ENCODE measurements at places on chromosomes 7 and 10. TPM values are rescaled to one million over a fixed set of nuclear protein-coding genes. Genes with fewer than 3 reads are reported as not detected.
A peak's percentile ranks its signal among the peaks of the same experiment; 100 is the strongest.

- DNase-seq: no peak
These were observed 151.5 kb downstream of the CUX1 start for GRCh38 chr7:101968720-101969466.

DNA sequence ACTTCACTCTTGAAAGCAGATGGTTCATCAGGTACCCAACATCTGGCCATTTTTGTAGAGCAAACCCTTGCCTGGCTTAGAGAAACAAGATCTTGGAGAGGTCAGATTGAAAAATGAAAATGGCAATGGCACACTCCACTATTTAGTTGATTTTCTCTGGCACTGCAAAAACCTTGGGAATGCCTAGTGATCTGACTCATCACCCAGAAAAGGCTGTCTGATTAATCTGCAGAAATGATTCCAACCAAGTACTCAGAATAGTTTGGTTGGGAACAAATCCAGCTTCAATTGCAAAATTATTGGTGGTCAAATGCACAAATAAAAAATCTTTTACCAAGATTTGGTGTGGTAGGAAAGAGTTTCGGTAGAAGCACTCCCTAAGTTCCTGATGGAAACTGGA, 351.2 kb downstream of the PHTF2 start:
- DNase-seq: no peak

GRCh38 chr7:4661871-4662270, 20.2 kb upstream of the FOXK1 start:
- DNase-seq: no peak

- DNase-seq: no peak
These were observed 539 bp upstream of the MKLN1 start for GRCh38 chr7:131327049-131327625.

GRCh38 chr7:132575982-132576720, at the start of gene PLXNA4:
Gene PLXNA4 (minus strand): TSS chr7:132576470. CDS start chr7:132508693, 67,777 bp downstream.
- no peak for DNase-seq

DNA sequence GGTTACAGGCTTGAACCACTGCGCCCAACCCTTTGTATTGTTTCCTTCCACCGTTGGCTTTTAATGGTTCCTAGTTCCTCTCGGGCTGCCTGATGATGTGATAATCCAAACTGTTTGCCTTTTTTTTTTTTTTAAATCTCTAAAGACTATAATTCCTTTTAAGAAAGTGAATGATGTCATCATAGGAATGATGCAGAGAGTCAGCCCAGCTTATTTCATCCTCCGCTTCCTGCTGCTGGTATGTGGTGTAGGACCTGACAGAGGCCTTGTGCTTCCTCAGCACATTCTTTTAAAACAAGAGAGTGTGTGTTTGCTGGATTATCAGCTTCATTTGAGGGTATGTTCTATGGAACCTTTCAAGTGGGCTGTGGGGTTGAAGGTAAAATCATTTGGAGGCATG, 241.4 kb downstream of the LRMDA start:
- no peak for DNase-seq

DNA sequence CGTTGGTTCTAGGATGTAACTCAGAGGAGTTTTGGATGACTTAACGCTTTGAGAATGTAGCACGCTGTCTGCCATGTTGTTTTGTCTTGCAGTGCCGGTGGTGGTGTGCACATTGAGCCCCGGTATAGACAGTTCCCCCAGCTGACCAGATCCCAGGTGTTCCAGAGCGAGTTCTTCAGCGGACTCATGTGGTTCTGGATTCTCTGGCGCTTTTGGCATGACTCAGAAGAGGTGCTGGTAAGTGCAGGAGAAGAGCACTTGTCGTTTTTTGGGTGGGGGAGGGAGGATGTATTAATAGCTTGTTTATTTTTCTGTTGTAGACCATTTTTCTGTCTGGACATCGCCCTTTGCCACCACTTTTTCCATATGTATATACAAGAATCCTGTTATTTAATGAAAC, 6.3 kb downstream of the NDUFB2 start:
- no peak for DNase-seq

GRCh38 chr7:77524731-77525130, 12.4 kb upstream of the PTPN12 start:
- no peak for DNase-seq

- no peak for DNase-seq
These were observed 2.2 kb downstream of the OGDHL start for GRCh38 chr10:49759787-49760551.

DNA sequence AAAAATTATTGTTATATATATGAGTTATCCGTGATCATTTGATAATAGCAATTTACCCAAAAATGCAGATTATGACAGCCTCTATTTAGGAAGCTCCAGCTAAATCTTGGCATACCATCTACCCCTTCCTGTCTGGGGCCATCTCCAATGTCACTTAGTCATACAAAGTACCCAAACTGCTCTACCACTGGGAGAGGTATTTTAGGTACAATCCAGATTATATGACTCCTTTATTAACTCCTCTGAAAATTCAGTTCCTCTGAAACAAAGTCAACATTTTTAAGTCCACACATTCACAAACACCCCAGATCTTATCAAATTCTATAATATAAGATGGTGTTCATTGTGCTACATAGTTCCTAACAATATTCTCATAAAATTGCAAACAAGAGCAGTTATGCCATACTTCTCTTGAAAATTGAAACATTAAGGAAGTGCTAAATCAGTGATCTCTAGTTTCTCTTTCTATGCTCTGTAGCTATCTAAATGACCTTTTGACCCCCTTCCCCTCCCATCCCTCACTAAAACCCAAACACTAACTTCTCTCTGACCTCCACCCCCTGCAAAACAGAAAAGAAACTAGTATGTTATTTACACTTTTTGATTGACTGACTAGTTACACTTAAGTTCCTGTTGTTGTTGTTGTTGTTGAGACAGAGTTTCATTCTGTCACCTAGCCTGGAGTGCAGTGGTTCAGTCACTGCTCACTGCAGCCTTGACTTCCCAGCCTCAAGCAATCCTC, 16.4 kb downstream of the HOXA1 start:
- DNase-seq: no peak

- no peak for DNase-seq
These were observed 82.5 kb downstream of the OAT start for GRCh38 chr10:124336186-124336585.

DNA sequence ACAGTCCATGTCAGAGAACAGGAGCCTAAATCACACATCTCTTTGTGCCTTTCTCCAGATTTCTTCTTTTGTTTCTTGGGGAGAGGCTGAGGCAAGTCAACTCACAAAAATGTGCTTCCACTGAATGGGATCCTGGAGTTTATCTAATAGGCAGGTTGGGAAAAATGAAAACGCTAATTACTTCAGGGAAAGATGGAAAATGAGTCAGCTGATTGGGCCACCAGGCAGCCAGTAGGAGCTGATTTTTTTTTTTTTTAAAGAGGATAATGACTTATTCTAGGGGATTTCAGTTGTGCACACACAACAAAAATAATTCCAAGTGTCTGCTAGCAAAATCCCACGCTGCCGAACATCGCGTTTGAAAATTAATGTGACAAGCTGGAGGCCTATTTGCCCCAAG, 412.8 kb upstream of the ZMIZ1 start:
- no peak for DNase-seq

GRCh38 chr7:112603673-112604072, 122.9 kb downstream of the LSMEM1 start:
- no peak for DNase-seq

DNA sequence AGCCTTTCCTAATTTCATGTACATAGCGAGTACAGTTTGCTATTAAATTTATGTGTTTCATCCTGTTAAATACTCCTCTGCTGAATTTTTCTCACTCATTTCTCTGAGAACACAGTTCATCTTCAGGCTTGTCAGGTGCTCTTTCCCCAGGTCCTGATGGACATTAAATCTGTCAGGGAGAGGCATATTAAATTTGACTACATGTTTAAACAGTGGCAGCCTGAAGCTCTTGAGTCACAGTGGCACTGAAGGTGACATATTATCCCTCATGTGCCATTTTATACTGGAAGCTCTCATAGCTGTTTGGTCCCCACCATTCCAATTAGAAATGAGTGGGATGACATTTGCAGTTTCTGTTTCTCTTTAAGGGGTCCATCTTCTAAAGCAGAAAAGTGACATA, 1089.6 kb upstream of the SORCS1 start:
- DNase-seq: no peak

DNA sequence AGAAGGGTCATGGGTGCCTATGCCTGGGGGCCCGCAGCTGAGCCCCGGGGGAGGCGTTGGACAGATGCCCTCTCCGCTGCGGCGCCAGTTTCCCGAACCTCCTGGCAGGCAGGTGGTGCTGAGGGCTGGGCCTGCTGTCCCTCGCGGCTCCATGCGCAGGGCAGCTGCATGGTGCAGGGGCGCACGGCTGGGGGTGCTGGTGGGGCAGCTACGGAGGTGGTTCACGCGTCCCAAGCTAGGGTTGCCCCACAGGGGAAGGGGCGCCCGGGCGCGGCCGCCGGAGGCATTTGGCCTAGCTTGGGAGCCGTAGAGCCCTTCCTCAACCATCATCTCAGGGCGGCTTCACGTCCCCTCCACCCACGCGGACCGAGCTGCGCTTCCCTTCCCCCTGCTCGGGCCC, 146.0 kb downstream of the CCDC201 start:
- DNase-seq: no peak

DNA sequence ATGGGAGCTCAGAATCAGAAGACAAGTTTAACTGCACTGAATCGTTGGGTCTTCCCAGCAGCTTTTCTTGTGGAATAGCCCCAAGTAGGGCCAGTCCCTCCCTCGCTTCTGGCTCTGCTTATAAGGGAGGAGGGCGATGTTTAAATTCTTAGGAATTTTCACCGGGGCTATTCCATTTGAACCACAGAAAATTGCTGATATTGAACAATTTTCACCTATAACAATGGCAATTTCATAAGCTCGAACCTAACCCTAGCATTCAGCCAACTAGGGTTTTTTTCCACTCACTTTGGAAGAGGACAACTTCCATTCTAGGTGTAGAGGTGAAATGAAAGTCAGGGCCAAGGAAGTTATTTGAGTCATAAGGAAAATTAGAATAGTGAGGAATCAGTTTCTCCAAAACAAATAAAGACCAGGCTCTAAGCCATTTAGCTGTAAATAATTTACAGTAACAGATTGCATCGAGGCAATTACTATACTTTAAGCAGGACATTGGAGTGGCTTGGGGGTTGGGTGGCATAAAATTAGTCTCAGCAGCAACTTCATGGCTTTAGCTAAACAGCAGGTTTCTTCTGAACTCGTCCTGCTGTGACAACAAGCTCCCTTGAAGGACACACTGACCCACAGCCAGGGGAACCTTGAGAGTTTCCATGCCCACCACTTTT, 1.5 kb upstream of the ATP6V0A4 start:
- no peak for DNase-seq

DNA sequence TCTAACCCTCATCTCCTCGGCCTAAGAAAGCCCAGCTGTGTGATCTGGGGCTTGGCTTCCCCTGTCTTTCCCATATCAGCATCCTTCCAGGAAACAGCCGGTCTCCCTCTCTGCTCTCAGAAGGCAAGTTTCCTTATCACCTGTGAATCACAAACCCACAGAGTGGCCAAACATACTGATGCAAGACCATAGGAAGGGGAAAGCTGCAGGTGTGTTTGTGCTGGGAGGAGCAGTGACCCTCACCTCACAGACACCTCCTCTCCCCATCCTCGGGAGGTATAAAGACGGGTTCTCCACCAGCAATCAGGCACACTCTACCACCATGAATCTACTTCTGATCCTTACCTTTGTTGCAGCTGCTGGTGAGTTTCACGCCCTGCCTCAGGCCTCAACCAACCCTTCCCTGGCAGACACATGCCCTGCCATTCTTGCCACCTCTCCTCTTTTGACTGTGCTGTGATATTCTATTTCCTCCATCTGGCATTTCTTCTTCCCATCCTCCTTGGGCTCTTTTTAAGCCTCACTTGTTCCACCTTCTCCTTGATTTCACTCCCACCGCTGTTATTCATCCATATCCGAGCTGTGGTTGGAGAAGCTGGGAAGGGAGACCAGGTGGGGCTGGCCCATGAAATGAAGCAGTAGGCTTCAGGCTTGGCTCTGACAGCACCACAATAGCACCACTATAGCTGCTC, at the start of gene PRSS2:
Gene PRSS2, plus strand, starts transcription at position 310 of the 692 bp plus-strand sequence. Its CDS starts 13 bp downstream, at position 323.
- DNase-seq: no peak

DNA sequence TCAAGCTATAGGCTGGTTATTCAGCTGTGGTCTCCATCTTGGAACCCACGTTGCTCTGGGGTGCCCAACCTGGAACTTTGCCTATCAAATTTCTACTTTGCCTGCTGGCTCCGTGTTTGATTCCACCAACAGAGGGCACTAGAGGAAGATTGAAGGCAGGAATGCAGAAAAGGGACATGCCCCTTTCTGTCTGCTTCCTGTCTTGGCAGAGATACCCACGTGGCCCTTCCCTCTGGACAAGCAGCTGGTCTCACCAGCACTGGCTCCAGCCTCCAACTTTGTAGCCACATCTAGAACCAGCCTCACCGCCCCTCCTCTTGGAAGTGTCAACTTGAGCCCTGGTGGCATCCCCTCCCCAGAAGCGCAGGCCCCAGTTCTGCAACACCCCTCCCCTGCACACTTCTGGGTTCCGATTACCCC, 52.1 kb upstream of the ZNF438 start:
- peak; percentile 37 for DNase-seq

The TRPV5 gene
- not detected for polyA plus RNA-seq

The VSIR gene
- polyA plus RNA-seq: 10.3 TPM

The ZNF789 gene
- 1.6 TPM for polyA plus RNA-seq

The ZFAND2A gene
- polyA plus RNA-seq: 53.3 TPM

The GIMAP1 gene
- 1.5 TPM for polyA plus RNA-seq

The PGAM2 gene
- polyA plus RNA-seq: 0.56 TPM

The TACC2 gene
- 6.7 TPM for polyA plus RNA-seq

The IRF5 gene
- 4.3 TPM for polyA plus RNA-seq

The ASIC3 gene
- 0.22 TPM for polyA plus RNA-seq

The NEBL gene
- 0.22 TPM for polyA plus RNA-seq

The SPOCK2 gene
- 0.36 TPM for polyA plus RNA-seq

The TBXAS1 gene
- polyA plus RNA-seq: 4.1 TPM

The IKZF1 gene
- 1.6 TPM for polyA plus RNA-seq

The TLX1 gene
- 0.06 TPM for polyA plus RNA-seq
